ENCODE measurements at places on chromosomes 7 and 10.

DNA sequence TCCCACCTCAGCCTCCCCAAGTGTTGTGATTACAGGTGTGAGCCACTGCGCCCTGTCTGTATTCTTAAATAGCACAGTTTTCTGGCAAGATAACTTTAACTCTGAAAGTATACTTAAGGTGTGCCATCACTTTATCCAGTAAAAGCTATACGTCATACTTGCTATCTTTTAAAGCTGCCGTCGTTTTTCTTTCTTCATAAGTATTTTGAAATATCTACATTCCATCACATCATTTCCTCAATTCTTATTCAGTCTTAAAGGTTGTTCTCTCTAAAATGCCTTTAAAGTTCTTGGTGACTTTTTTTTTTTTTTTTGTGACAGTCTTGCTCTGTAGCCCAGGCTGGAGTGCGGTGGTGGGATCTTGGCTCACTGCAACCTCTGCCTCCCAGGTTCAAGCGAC, 34.7 kb downstream of the PTPN12 start:
- DNase-seq, result no peak

- DNase-seq, result no peak
These were observed 948.4 kb downstream of the SORCS1 start for GRCh38 chr10:106216085-106216484.

GRCh38 chr10:69506834-69507713, 55.8 kb downstream of the TSPAN15 start:
- no peak for DNase-seq

- DNase-seq, result no peak
These were observed 134.6 kb downstream of the ARHGAP22 start for GRCh38 chr10:48470115-48470892.

DNA sequence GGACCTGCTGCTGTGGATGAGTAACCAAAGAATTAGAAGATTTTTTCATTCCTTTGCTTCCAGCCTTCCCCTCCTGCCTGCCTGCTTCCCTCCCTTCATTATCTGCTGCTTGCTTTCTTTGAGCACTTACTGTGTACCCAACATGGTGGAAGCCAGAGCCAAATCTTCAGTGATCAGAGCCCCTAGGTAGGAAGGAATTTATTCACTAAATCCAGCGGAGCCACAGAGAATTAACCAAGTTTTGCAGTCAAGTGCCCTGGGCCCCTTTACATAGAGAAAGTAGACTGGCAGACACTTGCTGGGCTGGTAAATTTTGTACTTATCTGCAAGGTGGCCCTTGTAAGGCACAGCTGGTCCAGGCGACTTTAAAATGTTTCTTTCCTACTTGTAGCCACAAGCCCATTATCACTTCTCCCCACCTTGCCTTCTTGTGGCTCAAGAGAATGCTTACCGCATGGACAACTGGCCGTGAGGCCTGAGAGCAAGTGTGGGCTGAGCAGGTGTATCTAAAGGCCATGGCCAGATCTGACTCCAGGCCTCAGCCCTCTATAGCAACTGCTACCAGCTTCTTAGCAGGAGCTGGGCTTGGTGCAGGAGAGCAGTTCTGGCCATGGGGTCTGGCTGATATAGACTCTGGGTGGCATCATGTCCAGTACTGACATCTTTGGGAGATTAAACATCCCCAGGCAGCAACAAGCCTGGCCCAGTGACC, 11.1 kb downstream of the UNC5B start:
- DNase-seq, result no peak

DNA sequence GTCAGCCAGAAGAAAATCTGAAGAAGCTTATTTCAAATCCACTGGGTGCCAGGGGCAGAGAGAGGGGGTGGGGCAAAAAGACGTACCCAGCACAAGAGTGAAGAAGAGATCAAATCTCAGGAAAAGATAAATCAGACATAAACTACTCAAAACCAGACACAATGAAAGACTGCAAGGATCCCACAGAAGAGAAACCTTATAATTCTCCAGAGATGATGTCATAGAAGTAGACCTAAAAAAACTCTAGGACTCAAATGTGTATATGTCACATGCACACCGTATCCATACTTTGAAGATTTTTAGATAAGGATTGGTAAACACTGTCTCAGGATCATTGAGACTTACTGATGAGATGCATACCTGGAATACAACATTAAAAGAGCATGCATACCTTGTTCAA, 98.5 kb upstream of the PIK3CG start:
- no peak for DNase-seq

DNA sequence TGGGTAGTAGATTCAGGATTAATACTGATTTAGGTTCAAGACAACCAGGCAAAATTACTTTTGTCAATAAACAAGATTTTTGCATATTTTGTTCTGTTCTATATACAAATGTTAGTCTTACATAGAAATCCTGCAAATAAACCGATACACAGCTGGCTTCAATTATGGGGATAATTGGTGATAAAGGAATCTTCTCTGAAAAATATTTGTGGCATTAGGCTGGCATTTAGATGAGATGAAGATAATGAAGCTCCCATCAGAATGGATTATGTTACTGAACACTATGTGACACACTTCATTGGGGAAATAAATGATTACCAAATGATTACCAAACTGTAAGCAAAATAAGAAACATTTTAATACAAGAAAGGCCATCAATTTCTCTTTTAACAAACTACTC, 65.8 kb downstream of the NT5C2 start:
- no peak for DNase-seq

DNA sequence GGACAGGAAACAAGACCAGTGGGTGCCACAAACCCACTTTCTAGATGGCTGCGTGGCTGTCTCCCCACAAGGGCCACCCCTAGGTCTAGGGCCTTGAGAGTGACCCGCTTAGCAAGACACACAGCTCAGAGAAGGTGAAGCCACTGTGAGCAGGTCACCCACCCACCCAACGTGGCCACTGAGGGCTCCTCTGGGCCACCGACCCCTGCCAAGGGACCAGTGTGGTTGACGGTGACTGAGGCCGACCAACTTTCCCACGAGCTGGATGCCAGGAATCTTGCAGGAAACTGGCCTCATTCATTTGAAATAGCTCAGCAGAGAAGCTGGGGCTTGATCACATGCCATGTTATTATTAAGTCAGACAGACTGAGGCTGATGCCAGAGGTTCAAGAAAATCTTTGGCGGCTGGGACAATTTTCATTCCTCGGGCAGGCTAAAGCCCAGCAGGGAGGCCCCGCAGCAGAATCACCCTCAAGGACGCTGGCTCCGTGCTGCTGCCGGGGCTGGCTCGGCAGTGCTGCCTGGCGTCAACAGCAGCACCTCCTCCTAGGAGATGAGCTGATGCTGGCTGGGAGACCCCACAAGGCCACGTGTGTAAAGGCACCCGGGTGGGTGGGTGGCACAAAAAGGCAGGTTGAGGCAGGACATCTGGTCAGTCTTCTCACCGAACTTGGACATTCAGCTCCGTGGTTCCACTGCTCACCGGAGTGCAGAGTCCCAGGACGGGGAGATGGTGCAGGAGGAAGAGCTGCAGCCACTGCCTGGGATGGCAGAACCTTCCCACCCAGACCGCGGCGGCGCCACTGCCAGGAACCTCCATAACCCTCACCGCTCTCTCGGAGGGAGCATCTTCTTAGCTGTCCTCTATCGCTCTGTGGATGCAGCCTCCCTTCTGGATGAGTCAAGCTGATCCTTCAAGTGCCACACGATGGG, 57.8 kb downstream of the ZRANB1 start:
- DNase-seq, result no peak

- DNase-seq, result no peak
These were observed 39.7 kb upstream of the JCAD start for GRCh38 chr10:30099101-30099500.

DNA sequence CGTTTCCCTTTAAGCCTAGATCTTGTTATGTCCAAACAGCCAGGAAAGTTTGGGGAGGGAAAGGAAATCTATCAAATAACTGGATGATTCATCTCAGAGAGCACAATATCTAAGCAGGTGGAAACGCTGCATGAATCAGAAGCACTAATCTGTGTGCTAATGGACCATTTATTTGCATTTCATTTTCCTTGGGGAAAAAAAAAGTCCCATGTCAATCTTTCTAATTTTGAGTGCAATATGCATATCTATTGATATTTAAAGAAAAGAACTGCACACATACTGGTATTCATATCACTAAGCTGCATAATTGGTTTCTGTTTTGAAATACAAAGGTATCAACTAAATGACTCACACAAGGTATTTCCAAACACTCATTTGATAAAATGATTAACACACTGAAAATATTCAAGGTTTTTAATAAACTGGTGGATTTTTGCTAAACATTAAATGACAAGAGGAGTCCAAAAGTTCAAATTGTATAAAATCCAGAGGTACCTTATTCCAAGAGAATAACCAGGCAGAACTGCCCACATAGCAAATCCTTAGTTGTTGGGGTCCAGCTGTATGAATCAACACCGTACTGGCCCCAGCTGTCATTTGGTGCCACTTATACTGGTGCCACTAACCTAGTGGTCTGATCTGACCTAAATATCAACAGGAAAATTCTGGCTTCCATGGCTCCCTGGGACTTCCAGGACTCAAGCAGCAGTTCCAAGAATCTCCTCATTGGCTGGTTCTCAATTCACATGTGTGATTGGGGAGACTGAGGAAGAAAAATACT, 122.2 kb upstream of the SP4 start:
- no peak for DNase-seq

GRCh38 chr10:114057855-114058254, 14.2 kb downstream of the ADRB1 start:
- DNase-seq, result no peak

DNA sequence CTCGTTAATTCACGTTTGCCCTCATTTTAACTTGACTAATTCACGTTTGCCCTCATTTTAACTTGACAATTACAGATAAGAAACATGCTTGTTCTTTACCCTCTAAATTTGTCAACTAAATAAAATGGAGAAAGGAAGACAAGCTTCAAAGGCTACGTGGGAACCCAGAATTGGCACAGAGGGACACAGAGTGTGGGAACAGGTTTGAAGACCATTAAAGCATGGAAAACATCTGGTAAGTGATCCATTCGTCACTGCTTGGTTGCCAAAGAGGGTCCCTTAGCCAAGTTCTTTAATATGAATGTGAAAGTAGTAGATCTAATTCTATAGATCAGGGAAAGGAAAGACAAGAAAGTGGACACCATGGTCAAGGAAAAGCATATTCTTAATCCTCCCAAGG, 57.2 kb downstream of the ITIH5 start:
- no peak for DNase-seq

GRCh38 chr7:457814-458510, 61.7 kb downstream of the PDGFA start:
- no peak for DNase-seq

- peak; percentile 26 for DNase-seq
These were observed 99.7 kb downstream of the MAPK8 start for GRCh38 chr10:48406204-48406603.

DNA sequence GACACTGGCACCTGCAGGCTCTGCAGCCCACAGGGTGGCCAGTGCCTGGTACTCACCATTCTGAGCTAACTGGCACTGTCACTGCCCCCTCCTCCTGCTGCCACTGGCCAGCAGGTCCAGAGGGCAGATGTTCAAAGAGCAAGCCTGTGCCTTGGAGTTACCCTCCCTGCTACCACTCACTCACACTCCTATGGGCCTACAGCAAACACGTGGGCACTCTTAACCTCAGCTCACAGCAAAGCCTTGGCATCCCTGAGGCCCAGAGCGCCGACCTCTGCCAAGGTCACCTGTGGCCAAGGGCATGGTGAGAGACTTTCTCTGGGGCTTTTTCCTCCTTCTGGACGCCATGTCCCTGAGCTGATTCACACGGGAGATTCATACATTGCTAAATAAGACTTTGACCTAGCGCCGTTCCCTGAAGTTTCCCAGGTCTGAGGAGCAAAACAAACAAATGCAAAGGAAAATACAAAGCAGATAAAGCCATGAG, 270.0 kb upstream of the PPP2R2D start:
- no peak for DNase-seq

DNA sequence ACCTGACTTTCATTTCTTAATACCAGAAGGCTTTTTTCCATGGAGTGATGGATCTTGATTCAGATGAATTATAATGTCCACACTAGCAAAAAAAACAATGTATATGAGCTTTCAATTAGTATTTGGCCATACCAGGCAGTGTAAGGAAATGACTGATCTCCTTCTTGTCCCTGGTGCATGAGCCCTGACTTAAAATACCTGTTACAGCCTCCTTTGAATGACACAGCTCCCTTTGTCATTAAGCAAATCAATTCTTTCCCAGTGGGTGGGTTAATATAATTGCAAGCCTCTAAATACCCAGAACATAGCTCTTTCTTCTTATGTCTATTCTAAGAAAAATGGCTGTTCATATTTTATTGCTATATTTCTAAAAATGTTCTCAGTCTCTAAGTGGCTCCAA, 164.7 kb downstream of the C1GALT1 start:
- no peak for DNase-seq

DNA sequence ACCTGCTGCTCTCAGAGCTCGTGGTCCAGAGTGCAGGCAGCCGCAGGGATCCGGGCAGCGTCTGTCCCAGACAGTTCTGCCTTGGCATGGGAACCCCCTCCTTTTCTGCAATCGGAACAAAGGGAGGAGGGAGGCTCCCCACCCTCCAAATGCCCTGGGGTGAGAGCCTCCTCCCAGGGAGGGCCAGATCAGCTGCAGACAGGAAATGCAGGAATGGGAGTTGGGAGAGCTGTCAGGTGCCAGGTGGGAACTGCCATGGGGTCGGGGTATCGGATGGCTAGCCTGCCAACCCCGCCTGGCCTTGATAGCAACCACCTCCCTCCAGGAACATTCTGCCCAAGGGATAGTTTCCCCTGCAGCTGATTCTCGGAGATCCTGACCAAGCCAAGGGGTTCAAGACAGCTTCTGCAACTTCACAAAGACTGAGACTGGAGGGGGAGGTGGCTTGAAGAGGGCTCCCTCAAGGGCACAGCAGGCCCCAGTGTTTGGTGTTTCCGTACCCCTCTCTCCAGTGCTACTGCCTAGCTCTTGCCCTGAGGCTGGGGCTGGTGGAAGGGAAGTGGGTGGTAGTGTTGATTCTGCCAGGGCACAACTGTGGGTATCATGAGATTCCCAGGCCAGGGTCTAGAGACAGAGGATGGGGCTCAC, at the start of gene CALML5:
TSS of gene CALML5 (minus strand) at position 78 of the 648 bp plus-strand sequence. CDS start 132 bp downstream, outside the sequence.
- no peak for DNase-seq

DNA sequence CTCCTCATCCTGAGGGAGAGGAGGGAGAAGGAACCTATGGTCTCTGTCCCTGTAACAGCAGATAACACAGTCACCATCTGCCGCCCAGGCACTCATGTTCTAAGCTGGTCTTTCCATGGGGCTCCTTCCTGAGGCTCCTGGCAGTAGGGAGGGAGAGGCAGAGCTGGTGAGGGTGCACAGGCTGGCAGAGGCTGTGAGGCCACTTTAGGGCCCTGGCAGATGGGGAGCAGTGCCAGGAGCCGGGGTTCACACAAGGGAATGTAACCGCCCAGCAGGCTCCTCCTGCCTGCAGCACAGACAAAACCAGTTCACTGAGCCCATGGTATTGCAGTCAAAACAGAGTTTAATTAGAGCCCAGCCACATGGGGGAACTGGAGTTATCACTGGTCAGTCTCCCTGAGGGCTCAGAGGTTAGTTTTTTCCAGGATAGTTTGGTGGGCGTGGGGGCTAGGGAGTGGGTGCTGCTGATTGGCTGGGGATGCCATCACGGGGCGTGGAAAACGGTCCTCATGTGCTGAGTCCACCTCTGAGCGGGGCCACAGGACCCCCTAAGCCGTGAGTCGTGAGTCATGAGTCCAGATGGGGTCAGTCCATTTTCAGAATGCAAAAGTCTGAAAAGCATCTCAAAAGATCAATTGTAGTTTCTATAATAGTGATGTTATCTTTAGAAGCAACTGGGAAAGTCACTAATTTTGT, 499.3 kb upstream of the FOXK1 start:
- DNase-seq, result no peak

- no peak for DNase-seq
These were observed 177.5 kb downstream of the CACNA2D1 start for GRCh38 chr7:82266081-82266480.
